ENCODE measurements at places on chromosomes 6 and 20.

GRCh38 chr20:24522452-24523330 lies 53.3 kb downstream of the SYNDIG1 start:
- DNase-seq = no peak

DNA sequence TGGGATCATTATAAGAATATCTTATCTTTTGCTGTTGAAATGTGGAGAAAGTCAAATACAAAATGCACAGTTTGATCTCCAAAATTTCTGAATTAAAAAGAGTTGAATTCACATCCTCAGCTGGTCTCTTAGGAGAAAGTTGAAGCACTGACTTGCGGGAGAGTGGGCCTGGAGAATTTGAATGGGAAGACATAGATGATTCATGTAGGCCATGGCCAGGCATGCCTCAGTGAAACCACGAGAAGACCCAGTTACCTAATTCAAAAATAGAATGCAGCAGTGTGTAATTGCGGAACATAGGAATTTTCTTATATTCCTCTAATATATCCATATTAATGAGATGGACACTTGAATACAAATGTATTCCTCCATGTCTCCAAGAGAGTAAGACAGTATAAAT lies 53.0 kb upstream of the DTNBP1 start:
- DNase-seq = no peak

DNA sequence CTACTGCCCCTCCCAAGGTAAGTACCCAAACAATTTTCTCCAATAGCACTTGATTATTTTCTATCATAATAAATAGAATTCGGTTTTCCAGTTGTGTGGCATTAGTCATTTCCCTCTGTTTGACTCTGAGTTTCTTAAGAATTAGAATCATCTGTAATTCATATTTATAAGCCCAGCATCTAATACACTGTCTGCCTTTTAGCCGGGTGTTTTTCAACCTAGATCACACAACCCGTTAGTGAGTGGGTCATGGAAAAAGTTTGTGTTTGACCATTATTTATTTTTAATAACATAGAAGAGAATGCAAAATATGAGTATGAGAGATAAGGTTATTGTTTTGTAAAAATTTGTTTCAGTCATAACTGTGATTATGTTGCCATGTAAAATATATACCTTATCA lies 701.6 kb downstream of the RFPL4B start:
- no peak for DNase-seq

DNA sequence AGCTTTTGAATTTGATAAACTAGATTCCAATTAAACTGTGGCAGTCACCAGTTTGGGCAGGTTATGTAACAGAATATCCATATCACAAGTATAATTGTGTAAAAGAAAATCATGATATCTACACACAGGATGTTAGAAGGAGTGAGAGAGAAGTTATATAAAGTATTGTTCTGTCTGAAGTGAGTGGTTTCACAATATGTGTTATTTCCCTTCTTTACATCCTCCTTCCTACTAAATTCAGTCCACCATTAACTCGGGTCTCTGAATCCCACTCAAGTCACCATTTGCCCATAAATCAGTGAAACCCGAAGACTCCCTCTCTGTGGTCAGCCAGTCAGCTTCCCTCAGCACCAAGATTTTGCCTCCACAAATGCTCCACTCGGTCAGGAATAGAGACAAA lies 796 bp downstream of the HLA-DQB1 start:
- no peak for DNase-seq

DNA sequence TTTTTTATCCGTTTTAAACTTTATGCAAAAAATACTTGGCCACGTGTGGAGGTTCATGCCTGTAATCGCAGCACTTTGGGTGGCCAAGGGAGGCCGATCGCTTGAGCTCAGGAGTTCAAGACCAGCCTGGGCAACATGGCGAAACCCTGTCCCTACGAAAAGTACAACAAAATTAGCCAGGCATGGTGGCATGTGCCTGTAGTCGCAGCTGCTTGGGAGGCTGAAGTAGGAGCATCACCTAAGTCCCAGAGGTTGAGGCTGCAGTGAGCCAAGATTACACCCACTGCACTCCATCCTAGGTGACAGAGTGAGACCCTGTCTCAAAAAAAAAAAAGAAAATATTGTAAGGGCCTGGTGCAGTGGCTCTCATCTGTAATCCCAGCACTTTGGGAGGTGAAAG lies 45.0 kb downstream of the CSE1L start:
- no peak for DNase-seq

DNA sequence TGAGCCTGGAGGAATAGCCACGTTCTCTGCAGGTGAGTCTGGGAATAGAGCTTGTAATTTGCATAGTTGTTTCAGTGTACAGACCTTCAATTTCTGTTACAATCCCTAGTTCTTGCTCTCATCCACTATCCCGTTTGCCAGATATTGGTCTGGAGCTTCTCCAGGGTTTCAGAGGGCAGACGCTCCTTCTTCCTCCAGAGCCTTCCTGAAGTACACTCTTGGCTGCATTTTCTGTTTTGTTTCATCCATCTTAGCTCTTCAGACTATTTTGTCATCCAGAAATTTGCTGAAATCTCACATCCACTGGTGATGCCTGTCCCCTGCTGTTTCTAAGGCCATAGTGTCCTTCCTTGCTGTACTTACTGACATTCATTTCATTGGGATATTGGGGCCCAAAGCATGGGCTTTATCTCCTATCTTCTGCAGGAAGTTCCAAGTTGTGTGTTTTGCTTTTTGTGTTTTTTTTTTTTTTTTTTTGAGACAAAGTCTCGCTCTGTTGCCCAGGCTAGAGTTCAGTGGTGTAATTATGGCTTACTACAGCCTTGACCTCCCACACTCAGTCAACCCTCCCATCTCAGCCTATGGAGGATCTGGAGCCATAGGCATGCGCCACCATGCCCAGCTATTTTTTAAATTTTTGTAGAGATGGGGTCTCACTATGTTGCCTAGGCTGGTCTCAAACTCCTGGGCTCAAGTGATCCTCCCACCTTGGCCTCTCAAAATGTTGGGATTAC lies 18.7 kb downstream of the CDS2 start:
- no peak for DNase-seq

- DNase-seq = no peak
These were observed at the start of gene CRISP3 for GRCh38 chr6:49744259-49744658. CRISP3 (minus strand) TSS chr6:49744388; CDS start chr6:49744367, 21 bp downstream.

DNA sequence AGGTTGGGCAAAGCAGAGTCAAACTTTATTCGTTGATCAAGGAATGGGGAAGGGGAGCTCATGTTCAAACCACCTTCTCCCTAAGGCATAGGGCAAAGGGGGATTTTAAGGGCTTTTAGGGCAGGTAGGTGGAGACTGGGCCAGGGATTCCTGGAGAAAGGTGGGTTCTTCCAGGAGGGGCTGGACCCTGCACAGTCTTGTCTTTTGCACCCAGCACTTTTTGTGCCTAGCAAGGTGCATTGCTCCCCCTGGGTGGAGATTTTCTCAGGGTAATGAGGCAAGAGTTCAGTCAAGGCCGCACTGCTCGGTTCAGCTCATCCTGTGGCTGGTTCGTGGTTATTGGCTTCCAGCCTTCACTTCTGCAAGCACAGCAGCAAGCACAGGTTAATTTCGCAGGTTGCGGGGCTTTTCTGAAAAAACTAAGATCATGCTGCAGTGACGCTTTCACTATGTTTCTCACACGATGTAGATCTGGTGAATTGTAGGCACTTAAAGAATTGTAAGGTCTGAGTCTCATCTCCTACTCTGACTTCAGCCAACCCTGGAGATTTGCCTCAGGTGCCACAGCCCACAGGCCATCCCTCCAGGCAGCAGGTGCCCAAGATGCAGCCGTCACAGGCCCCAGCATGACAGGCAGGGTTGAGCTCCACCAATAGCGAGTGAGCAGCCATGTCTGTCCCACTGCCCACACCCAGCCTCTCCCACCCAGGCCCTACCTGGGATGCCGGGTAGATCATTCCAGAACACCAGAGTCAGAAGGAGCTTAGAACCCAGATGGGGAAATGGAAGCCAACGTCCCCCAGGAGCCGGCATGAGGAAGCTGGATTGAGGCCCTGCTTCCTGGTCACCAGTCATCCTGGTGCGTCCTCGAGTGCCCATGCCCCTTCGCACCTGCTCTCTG lies 37.1 kb downstream of the SUN5 start:
- no peak for DNase-seq

- DNase-seq = no peak
These were observed 45.5 kb downstream of the CEP43 start for GRCh38 chr6:167044696-167045095.

- DNase-seq = no peak
These were observed 142.7 kb upstream of the EXOC2 start for GRCh38 chr6:835476-836160.

DNA sequence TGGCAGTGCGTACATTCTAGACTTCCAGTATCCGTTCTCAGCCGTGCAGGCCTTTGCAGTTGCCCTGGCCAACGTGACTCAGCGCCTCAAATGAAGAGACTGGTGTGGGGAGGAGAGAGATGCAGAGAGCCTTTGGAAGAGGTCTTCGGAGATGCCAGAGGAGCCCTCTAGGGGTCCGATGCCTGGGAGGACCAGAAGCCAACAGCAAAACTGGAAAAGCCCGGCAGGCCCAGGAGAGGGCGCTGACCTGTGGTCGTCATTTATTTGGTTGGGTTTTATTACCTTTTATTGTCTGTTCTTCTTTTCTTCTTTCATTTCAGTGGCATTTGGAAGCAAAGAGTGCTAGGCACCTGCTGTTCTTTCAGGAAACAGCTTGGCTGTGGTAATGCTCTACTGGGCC lies 53.3 kb upstream of the TMEM181 start:
- DNase-seq = no peak

- DNase-seq = no peak
These were observed 28.9 kb upstream of the ZNF217 start for GRCh38 chr20:53622247-53623133.

- DNase-seq = no peak
These were observed 12.2 kb upstream of the AKIRIN2 start for GRCh38 chr6:87714093-87714842.

GRCh38 chr6:52579006-52579660 lies 2.3 kb upstream of the TRAM2 start:
- no peak for DNase-seq

DNA sequence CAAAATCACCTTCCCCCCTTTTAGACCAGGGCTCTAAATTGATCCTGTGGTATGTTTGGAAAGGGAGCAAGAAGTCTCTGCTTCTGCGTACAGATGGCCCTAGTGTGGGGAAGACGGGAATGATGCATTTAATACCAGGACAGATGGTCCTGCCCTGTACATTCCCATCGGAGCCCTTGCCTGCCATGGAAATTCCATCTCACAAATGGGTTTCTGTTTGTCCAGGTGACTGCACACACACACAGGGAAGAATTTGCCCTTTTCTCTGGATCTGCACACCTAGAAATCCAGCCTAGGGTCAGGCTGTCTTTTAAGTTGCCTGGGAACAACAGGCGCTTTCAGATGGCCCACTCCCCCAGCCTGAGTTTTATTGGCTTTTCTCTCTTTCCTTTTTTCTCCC lies 1.3 kb downstream of the MAS1 start:
- DNase-seq = no peak

GRCh38 chr20:38260378-38261053 lies at the start of gene KIAA1755:
KIAA1755 (minus strand) TSS chr20:38260735; CDS start chr20:38260500, 235 bp downstream.
- no peak for DNase-seq

DNA sequence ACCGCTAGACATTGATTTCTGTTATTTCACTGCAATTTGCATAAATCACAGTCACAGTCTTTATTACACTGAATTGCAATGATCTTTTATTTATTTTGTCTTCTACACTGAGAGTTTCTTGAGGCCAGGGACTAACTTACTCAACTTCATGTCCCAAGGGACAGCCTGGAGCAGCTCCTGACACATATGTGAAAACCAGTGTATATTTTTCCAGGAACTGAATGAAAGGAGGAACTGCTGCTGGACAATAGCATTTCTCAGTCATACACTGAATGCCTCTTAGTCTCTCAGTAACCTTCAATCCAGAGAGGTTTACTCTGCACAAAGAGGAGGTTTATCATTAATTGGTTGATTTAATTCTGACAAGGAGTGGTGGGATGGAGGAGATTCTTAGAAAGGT lies 5.9 kb downstream of the F13A1 start:
- no peak for DNase-seq

- no peak for DNase-seq
These were observed 107.3 kb downstream of the IRF4 start for GRCh38 chr6:498795-499231.

- DNase-seq = no peak
These were observed 30.3 kb downstream of the STX7 start for GRCh38 chr6:132482581-132482980.

GRCh38 chr20:22601361-22602141 lies 17.2 kb upstream of the FOXA2 start:
- no peak for DNase-seq

- no peak for DNase-seq
These were observed 1338.0 kb upstream of the EYS start for GRCh38 chr6:67045076-67045475.

GRCh38 chr20:24574797-24575196 lies 105.4 kb downstream of the SYNDIG1 start:
- DNase-seq = no peak

GRCh38 chr6:38155144-38155543 lies 335.6 kb downstream of the ZFAND3 start:
- no peak for DNase-seq

- DNase-seq = no peak
These were observed 44.7 kb downstream of the OR2B6 start for GRCh38 chr6:28001751-28002150.

DNA sequence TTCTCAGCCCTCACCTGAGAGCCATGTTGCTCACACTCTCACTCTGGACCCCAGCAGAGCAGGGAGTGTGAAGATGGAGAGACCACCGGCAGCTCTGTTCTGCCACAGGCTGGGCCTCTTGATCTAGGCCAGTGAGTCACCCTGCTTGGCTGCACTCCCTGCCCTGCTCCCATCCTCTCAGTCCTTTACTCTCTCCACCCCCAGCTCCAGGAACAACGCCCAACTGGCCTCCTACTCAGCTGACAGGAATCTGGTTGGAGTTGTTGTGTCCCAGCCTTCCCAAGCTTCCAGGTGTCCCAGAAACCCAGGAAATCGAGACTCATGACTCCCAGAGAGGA lies at the start of gene PSORS1C1:
Gene PSORS1C1, plus strand, starts transcription at position 260 of the 338 bp plus-strand sequence. CDS start 14,833 bp downstream, outside the sequence.
- no peak for DNase-seq

DNA sequence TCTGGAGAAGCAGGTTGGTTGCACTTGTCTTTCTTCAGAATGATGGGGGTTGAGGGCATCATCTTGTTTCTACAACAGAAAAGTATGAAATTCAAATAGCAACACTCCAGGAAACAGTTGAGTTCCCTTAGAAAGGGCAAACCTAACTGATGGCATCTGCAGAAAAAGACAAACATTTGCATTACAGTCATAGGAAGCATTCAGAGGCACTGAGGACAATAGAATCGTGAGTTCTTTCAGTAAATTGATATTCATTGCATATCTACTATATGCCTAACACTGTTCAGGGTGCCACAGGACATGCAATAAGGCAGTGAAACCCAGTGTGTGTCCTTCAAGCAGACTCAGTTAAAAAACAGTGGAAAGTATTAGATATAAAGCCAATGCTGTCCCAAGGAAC lies 41.1 kb upstream of the OPN5 start:
- no peak for DNase-seq

- DNase-seq = no peak
These were observed 217.5 kb downstream of the TINAG start for GRCh38 chr6:54525731-54526130.

- DNase-seq = no peak
These were observed 3.3 kb downstream of the HEY2 start for GRCh38 chr6:125752773-125753172.

GRCh38 chr6:79466207-79466834 lies 70.9 kb downstream of the LCA5 start:
- no peak for DNase-seq
